ENCODE measurements at places on chromosomes 2 and 18.
A peak's percentile ranks its signal among the peaks of the same experiment; 100 is the strongest.

- no peak for DNase-seq
Observed at GRCh38 chr2:99469394-99469793, 20.4 kb downstream of the REV1 start.

DNA sequence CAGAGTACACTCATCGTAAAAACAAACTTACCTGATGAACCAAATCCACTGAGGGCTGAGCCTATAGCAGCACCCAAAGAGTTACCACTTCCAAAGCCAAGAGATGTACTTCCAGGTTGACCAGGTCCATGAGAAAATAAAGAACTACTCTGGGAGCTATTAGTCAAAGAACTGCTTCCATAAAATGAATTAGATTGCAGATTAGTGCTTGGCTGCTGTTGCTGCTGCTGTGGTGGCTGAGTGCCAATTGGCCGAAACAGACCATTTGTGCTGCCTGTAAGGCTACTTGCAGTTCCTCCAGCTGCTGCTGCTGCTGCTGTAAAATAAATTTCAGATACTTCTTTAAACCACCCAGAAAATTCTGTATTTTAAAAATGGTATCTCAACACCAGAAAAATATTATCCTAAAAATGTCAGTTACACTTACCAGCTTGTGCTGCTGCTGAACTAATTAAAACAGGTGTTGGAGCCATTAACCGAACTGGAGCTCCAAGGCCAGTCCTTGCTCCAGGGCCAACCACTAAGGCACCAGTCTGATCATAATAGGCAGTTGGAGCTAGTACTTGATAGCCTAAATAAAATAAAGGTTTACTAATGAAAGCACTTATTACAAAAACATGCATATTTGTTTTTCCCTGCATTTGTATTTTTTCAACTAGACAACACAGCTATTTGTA is 58.1 kb upstream of the SDC1 start:
- peak; percentile 38 for DNase-seq

- DNase-seq: peak; percentile 33
Observed at GRCh38 chr2:191811807-191812602, 34.9 kb downstream of the CAVIN2 start.

DNA sequence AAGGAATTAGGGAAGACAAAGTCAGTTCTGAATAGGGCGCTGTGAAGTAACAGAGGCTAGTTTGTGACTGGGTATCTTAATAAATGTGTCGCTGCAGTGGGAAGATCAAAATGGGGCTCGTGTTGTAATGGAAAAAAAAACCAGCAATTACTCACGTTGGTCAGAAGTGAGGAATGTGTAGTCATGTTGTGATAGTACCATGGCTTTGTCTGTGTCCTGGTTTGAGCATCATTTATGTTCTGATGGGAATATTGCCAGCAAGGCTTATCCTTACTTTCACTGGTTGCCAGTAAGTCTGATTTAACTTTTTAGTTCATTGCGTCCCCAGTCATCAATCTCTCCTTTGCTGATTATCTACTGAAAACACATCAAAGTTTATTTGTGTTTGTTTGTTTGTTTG is 467.6 kb downstream of the NYAP2 start:
- no peak for DNase-seq

DNA sequence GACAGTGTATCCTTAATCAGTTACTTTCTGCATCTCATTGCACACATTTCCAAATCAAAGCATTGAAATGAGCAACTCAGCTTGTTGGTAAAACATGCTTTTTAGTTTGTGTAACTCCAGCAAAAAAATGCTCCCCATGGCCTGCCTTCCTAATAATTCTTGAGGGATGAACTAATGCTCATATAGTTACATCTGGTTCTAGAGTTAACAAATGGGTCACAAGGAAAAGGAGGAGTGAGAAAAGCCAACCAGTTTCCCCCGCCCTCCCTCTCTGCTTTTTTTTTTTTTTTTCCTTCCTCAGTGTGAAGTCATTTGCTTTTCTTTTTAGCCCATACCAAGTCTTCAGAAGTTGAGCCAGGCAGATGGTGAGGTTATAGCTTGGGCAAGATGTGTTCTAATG is 231.7 kb downstream of the MTX2 start:
- no peak for DNase-seq

DNA sequence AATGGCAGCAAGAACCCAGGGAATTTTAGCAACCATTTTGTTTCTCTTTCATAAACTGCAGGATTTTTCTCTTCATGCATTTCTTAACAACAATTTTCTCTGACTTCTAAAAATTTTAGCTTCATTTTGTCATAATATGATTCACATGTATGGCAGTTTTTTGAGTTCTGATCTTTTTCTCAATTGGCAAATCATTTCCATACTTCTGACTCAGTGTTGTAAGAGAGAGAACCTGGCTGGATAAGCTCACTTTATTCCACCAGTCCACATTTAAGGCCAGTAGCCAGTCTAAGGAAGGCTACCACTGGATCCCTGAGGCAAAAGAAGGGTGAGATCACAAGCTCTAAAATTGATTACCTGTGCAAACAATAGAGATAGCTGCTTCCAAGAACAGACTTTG is 42.8 kb upstream of the COL3A1 start:
- no peak for DNase-seq

DNA sequence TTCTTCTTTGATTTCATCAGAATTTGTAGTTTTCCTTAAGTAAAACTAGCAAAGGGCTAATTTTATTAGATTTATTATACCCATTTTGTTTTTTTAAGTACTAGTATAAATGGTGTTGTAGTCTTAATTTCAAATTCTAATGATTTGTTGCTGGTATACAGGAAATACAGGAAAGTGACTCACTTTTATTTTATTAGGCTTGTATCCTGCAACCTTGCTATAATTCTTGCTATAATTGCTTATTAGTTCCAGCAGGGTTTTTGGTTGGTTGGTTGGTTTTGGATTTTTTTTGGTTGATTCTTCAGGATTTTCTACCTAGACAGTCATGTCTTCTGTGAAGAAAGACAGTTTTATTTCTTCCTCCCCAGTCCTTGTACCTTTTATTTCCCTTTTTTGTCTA is 110.6 kb upstream of the IL1R2 start:
- DNase-seq: no peak

GRCh38 chr18:59062643-59063006 is 77.1 kb upstream of the SEC11C start:
- DNase-seq: no peak

- DNase-seq: no peak
Observed at GRCh38 chr18:30163573-30163972, 879.0 kb downstream of the DSC3 start.

DNA sequence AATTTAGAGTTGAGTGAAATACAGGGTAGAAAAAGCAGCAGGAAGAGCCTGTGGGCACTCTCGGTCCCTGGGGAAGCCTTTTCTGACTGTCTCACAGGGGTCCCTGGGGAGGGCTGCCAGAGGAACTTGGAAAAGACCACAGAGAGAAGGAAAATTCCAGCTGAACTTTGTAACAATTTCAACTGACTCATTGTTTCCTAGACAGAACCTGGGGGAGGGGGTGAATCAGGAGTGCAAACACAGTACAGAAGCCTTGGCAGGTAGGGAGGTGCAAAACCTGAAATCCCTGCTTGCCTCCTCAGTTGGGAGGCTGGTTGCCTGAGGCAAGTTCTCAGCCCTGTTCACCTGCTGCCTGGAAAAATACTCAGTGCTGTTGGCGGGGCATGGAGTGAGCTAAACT is 106.8 kb downstream of the GRB14 start:
- no peak for DNase-seq

DNA sequence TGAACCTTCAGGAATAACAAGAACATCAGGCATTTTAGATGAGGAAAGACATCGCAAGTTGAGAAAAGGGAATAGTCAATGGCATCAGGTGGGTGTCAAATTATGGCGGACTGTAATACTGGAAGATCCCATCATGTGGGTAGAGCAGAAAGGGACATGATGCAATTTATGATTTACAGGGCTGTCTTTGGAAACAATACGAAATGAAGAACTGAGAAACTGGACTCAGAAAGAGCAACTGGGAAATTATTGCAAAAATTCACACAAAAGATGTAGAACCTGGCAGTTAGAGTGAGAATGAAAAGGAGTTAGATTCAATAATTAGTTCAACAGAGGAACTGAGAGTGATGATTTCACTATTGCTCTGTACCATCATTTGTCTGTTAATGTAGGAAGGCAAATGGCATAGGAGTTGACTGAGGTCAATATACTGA is 1635.0 kb upstream of the ACVR2A start:
- DNase-seq: no peak

DNA sequence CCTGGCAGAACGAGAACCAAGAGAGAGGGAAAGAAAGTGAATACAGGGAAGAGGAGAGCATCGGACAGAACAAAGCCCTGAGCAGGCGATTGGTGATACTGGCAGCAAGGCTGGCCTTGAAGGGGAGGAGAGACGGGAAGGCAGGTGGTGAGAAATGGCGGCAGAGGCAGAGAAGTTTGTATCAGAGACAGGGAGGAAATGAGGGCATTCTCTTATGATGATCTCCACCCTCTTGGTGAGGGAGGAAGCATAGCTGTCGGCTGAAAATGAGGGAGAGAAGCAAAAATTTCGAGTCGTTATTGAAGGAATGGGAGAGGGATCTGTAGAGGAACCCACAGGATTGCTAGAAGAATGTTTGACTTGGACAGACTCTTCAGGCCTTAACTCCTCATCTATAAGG is 80.6 kb downstream of the CLIP4 start:
- no peak for DNase-seq

- no peak for DNase-seq
Observed at GRCh38 chr2:205755923-205756322, 73.6 kb downstream of the NRP2 start.

GRCh38 chr18:48866028-48866733 is 84.6 kb downstream of the SMAD7 start:
- DNase-seq: peak; percentile 90

DNA sequence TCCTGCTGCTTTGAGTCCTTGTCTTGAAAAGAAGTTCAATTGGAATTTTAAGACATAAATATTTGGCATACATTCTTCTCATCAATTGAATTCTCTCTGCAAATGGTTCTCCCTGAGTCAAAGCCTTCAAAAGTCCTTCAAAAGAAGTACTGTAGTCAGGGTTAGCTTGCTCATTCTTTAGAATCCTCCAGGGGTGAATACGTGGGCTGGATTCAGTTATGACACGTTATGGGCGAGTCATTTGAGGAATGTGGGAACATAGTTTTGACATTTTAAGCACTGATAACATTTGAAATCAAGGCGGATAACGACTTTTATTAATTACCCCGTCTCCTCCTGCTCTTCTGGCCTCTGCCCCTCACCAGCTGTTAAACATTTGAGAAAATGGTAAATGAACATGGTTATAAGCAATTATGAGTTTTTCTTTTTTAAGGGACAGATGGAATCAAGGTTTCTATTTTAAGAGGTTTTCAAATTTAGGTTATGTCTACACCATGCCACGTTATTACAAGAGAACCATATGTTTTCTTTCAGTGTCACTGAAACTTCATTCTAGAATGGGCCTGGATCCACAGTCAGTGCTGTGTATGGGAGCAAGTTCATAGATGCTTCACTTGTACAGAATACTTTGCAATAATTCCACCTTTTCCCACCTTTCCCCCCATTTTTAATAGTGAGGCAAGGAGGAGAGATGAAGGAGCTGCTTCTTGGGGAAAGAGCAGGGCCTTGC is 273.1 kb downstream of the TSN start:
- DNase-seq: no peak

DNA sequence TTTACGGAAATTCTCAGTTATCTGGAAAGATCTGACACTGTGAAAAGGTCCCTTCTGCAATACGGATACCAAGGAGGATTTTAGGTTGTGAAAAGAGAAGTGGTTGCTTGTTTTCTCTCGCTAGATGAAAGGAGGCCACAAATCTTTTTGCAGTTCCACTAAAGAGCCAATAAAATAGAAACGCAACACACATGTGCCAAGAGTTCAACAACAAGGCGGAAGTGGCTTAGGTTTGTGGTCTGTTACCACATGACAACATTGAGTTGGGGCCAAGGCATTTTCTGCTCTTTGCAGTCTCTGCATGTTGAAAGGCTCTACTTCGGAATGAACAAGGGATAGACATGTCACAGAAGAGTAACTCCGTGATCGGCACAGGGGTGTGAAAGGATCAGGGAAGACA is 115.7 kb upstream of the OSR1 start:
- DNase-seq: peak; percentile 20

GRCh38 chr2:203185864-203186263 is 53.0 kb upstream of the CYP20A1 start:
- DNase-seq: no peak

DNA sequence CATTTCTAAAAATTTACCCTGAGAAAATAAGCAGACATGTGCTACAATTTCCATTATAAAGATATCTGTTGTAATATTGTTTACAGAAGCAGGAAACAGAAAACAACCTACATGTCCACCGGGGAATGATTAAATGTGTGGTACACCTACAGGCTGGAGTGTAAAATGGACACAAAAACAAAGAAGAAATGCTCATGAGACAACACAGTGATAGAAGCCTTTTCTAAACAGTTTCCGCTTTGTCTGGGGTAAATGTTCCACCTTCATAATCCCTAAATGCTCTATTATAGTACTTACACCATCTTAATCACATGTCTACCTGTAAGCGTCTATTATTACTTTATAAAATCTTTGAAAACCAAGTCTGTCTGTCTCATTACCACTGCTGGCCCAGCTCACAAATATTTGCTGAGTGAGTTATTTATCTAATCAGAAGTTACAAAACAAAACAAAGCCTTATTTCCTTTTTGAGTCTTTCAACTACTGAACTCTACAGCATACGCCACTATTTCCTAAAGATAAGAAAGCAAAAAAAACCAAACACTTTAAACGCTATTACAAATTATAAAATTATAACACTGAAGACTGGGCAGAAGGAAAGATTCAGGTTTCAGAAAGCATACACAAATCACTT is 95.3 kb downstream of the PIGN start:
- no peak for DNase-seq

GRCh38 chr2:112774536-112775285 is 9.6 kb downstream of the IL1A start:
- DNase-seq: no peak

- DNase-seq: no peak
Observed at GRCh38 chr2:45506756-45507155, 104.3 kb downstream of the SRBD1 start.

- DNase-seq: no peak
Observed at GRCh38 chr2:169743549-169743948, 9.9 kb downstream of the KLHL23 start.

- no peak for DNase-seq
Observed at GRCh38 chr18:35470435-35470834, 27.3 kb downstream of the INO80C start.

DNA sequence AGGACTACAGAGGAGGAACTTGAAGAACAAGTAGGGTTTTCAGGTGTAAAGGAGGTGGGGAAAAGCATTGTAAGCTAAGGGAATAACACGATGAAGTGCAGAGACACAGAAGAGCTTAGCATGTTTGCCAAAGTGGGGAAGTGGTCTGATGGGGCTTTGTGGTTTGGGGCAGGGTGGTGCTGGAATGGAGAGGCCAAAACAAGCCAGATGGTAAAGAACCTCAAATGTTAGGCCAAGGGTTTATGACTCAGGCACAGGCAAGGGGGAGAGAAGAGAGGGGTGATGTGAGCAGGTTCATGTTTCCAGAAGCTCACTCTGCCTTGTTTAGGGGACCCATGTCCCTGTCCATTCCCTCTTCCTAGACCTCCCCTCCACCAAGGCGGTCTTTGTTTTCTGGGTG is 104.5 kb upstream of the YWHAQ start:
- no peak for DNase-seq
